ENCODE measurements at places on chromosomes 5 and 9. TPM values are rescaled to one million over a fixed set of nuclear protein-coding genes. Genes with fewer than 3 reads are reported as not detected.
A peak's percentile ranks its signal among the peaks of the same experiment; 100 is the strongest.

DNA sequence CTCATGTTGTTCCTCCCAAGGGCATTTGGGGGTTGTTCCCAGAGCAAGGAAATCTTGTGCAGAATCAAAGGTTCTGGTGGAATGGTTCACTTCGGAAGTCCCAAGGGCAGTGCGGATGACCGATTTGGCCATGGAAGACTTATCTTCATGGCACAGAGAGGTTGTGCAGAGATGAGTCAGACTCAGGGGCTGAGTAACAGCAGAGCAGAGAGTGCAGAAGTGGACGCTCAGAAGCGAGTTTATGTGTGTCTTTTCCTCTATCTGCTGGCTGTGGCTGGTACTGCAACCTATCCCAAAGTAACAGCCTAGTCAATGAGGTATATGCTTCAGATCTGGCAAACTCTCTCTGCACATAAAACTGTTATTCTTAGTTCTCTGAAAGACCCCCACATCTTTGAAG lies 118.1 kb downstream of the DPYSL3 start:
- H3K27ac ChIP-seq = no peak overlapping the region
- no peak overlapping the region for H3K4me3 ChIP-seq
- H3K36me3 ChIP-seq = no peaks in the 10 kb centered on the region

- H3K4me3 ChIP-seq = no peak overlapping the region
- no peaks in the 10 kb centered on the region for H3K4me1 ChIP-seq
Measured at GRCh38 chr9:90891308-90892040, 89.9 kb downstream of the SYK start.

- H3K4me1 ChIP-seq = no peaks in the 10 kb centered on the region
- no peaks in the 10 kb centered on the region for H3K36me3 ChIP-seq
- no peak overlapping the region for H3K4me3 ChIP-seq
- no peak overlapping the region for H3K27ac ChIP-seq
Measured at GRCh38 chr5:152736906-152737305, 331.8 kb upstream of the NMUR2 start.

- no peak for DNase-seq
- peak overlapping the region; percentile 74 for H3K4me3 ChIP-seq
- peaks cover 39% of the 10 kb centered on the region for H3K27me3 ChIP-seq
- H3K36me3 ChIP-seq = no peaks in the 10 kb centered on the region
Measured at GRCh38 chr9:111598733-111599091, 735 bp downstream of the PTGR1 start.

DNA sequence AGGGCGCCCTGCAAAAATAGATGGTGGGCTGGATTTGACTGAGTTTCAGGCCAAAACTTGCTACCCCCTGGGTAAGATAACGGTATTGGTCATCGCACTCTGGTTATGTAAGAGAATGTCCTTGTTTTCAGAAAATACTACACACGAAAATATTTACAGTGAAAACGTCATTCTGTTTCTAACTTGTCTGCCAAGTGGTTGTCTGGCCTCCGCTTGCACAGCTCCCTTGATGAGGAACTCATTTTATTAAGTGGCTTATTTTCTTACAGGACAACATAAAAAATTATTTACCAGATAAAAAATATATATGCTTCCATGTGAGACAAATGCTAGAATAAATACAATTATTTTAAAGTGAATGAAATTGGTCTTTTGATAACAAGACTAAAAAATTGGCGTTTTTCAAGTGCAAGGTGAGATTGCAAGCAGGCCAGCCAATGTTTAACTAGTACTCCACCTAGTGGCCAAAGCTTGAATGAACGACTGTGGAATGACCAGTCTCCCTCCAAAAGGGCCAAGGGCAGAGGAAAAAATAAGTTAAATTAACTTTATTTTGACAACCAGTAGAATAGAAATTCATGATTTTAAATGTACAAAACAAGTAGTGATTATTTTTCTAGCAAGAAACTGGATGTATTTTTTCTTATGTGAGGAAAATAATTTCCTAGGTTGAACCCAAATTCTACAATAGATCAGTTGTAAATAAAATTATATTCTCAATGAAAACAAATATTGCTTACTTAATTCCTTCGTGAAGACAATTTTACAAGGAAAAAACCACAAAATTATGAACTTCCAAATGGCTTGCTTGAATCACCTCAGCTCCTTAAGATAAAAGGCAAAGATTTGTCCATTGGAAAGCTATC lies 93.2 kb downstream of the ZFAND5 start:
- no peak overlapping the region for H3K27ac ChIP-seq
- H3K36me3 ChIP-seq = no peaks in the 10 kb centered on the region
- no peak overlapping the region for H3K4me3 ChIP-seq
- H3K27me3 ChIP-seq = peaks cover 5% of the 10 kb centered on the region
- no peaks in the 10 kb centered on the region for H3K4me1 ChIP-seq

- H3K36me3 ChIP-seq = no peaks in the 10 kb centered on the region
- H3K4me1 ChIP-seq = peaks cover 20% of the 10 kb centered on the region
- DNase-seq = no peak
- peaks cover 14% of the 10 kb centered on the region for H3K27me3 ChIP-seq
- no peak overlapping the region for H3K4me3 ChIP-seq
Measured at GRCh38 chr9:81682797-81683196, 6.5 kb downstream of the TLE1 start.

- no peaks in the 10 kb centered on the region for H3K27me3 ChIP-seq
- peak overlapping the region; percentile 18 for H3K27ac ChIP-seq
- H3K4me3 ChIP-seq = no peak overlapping the region
- no peak for DNase-seq
Measured at GRCh38 chr9:121160025-121160424, 41.6 kb downstream of the RAB14 start.

GRCh38 chr5:94503677-94504076 lies 114.7 kb downstream of the KIAA0825 start:
- no peak overlapping the region for H3K27ac ChIP-seq
- H3K4me1 ChIP-seq = peaks cover 2% of the 10 kb centered on the region
- no peak overlapping the region for H3K4me3 ChIP-seq
- H3K36me3 ChIP-seq = no peaks in the 10 kb centered on the region
- no peaks in the 10 kb centered on the region for H3K27me3 ChIP-seq

GRCh38 chr5:159965031-159965837 lies 43.7 kb upstream of the TTC1 start:
- no peaks in the 10 kb centered on the region for H3K36me3 ChIP-seq
- peak; percentile 29 for DNase-seq
- no peak overlapping the region for H3K4me3 ChIP-seq
- H3K4me1 ChIP-seq = no peaks in the 10 kb centered on the region

DNA sequence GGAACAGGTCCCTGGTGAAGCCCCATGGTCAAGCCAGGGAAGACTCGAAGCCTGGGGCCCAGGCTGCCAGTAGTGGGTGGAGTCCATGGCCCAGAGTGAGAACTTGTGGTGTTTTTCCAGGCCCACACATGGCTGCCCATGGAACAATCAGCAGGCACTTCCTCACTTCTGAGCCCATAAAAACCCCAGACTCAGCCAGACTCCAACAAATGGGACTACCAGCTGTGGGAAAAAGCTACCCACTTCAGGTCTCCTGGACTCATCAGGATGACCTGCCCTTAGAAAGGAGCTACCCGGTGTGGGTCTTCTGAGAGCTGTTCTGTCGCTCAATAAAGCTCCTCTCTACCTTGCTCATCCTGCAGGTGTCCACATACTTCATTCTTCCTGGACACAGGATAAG lies 108.9 kb downstream of the ST8SIA4 start:
- H3K4me3 ChIP-seq = no peak overlapping the region
- no peak for DNase-seq
- peaks cover 1% of the 10 kb centered on the region for H3K36me3 ChIP-seq
- H3K27ac ChIP-seq = no peak overlapping the region
- H3K27me3 ChIP-seq = no peaks in the 10 kb centered on the region

DNA sequence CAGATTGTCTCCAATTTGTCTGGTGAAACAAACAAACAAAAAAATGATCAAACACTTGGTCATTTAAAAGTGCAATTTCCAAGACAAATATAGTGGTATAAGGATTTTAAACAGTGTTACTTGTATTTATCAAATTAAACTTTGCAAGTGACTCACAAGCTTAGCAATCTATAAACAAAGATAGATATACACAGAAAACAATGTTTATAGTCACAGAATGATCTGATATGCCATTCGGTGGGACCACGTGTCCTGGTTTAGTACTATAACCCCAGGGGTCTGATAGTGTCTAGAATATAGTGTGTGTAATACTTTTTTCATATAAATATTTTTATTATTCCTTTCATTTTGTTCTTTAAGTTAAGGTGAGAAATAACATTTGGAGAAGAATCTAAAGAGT lies 91.3 kb downstream of the DPYSL3 start:
- no peaks in the 10 kb centered on the region for H3K4me1 ChIP-seq
- H3K4me3 ChIP-seq = no peak overlapping the region
- H3K36me3 ChIP-seq = no peaks in the 10 kb centered on the region
- no peaks in the 10 kb centered on the region for H3K27me3 ChIP-seq

DNA sequence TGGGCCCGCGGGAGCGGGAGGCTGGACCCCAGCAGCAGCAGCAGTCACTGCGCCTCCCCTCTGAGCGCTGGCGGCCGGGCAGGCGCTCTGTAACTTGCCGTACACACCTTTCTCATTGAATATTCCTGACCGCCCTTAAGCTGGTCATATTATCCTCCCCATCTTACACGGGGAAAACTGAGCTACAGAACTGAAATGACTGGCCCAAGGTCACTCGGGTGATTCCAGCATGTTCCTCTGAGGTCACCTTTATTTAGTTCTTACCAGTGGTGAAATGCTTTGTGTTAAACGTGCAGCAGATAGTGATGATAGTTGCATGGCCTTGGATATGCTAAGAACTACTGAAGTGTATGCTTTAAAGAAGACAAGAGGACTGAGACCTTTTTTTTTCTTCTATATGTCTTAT lies 607 bp downstream of the UQCRQ start:
- peak overlapping the region; percentile 99 for H3K27ac ChIP-seq
- H3K36me3 ChIP-seq = peaks cover 39% of the 10 kb centered on the region
- DNase-seq = no peak
- peaks cover 23% of the 10 kb centered on the region for H3K4me1 ChIP-seq
- peaks cover 3% of the 10 kb centered on the region for H3K27me3 ChIP-seq
- peak overlapping the region; percentile 98 for H3K4me3 ChIP-seq

DNA sequence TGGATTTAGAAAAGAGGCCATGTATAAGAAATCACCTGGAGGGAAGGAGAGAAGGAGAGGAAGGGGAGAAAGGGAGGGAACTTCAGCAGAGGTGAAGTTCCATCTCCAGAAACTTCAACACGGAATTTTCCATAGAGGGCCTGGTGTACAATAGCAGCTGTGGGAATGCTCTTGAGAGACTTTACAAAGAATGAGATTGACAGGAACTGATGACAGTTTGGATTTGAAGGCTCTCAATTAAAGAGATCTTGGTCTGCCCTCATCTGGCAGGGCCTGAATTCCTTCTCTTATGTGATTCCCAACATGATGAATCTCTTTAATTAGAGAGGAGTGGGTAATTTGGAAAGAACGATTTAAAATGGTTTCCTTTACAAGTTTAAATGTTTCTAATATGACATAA lies 143.5 kb downstream of the MLLT3 start:
- DNase-seq = no peak
- H3K36me3 ChIP-seq = peaks cover 22% of the 10 kb centered on the region
- peaks cover 31% of the 10 kb centered on the region for H3K4me1 ChIP-seq
- no peak overlapping the region for H3K4me3 ChIP-seq

GRCh38 chr5:141529873-141530272 lies 41.0 kb downstream of the PCDHGC5 start:
- DNase-seq = no peak
- peaks cover 54% of the 10 kb centered on the region for H3K36me3 ChIP-seq
- no peak overlapping the region for H3K27ac ChIP-seq

DNA sequence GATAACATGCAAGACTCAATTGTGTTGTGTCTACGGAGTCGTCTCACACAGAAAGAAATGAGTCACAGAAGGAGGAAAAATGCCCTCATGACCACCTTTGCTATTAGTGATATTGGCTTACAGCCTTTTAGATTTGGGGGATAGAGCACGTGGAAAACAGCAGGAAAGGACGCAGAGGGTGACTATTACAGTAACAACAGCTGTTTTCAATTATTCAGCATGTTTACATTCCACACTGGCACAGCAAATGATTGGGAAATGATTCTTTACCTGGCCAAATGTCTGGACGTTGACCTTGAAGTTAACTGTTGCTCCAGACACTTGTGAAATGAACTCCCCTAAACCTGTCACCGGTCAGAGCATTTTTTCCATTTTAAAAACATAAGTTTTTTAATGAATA lies 46.8 kb downstream of the APTX start:
- no peak overlapping the region for H3K4me3 ChIP-seq
- no peaks in the 10 kb centered on the region for H3K4me1 ChIP-seq
- H3K27ac ChIP-seq = no peak overlapping the region
- H3K36me3 ChIP-seq = peaks cover 4% of the 10 kb centered on the region

- no peak overlapping the region for H3K4me3 ChIP-seq
- no peaks in the 10 kb centered on the region for H3K27me3 ChIP-seq
- H3K4me1 ChIP-seq = no peaks in the 10 kb centered on the region
- H3K27ac ChIP-seq = no peak overlapping the region
- H3K36me3 ChIP-seq = no peaks in the 10 kb centered on the region
Measured at GRCh38 chr5:135606431-135606830, 27.6 kb upstream of the CXCL14 start.

- H3K27ac ChIP-seq = no peak overlapping the region
- H3K4me3 ChIP-seq = no peak overlapping the region
- no peaks in the 10 kb centered on the region for H3K4me1 ChIP-seq
- no peak for DNase-seq
Measured at GRCh38 chr5:77869116-77869798, 93.1 kb upstream of the TBCA start.

GRCh38 chr5:74623006-74623611 lies 17.4 kb downstream of the ENC1 start:
- no peak overlapping the region for H3K27ac ChIP-seq
- no peak overlapping the region for H3K4me3 ChIP-seq
- no peak for DNase-seq
- H3K4me1 ChIP-seq = no peaks in the 10 kb centered on the region

GRCh38 chr9:134642385-134643181 lies 980 bp downstream of the COL5A1 start:
- H3K4me1 ChIP-seq = no peaks in the 10 kb centered on the region
- DNase-seq = no peak
- H3K27ac ChIP-seq = no peak overlapping the region
- H3K27me3 ChIP-seq = peaks cover 16% of the 10 kb centered on the region

DNA sequence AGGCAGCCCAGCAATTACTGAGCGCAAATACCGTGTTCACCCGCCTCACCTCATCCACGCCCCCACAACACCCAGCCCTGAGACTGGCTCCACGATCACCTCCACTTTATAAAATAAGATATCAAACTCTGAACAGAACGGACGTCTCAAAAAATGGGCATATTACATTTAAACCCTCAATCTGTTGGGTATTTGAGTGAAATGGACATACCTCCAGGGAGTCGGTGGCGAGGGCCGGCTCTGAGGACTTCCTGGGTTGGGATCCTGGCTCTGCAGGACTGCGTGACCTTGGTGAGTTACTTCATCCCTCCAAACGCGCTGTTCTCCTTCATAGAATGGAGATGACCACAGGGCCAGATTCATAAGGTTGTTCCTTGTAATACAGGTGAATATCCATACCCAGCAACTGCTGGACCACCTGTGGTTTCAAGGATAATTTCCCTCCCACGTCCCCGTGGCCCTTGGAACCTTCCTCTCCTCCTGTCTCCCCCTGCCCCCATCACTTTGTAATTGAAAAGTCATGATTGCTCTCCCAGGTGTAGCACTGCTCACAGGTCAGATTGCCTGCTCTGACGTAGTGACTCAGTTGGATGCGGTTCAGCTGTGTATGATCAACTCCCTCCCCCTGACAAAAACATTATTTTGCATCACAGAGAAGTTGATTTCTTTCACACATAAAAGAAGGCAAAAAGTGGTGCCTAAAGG lies 135.6 kb downstream of the KCNIP1 start:
- no peak overlapping the region for H3K27ac ChIP-seq
- H3K4me3 ChIP-seq = no peak overlapping the region
- H3K4me1 ChIP-seq = no peaks in the 10 kb centered on the region
- H3K36me3 ChIP-seq = no peaks in the 10 kb centered on the region
- DNase-seq = no peak

RASGRF2 gene
- 11.6 TPM for total RNA-seq

TAF11L2 gene
- not detected for total RNA-seq

GPRIN1 gene
- total RNA-seq = 1.9 TPM

MYMK gene
- total RNA-seq = not detected

PDCD1LG2 gene
- total RNA-seq = 0.55 TPM

SH3TC2 gene
- not detected for total RNA-seq

CATSPER3 gene
- 0.89 TPM for total RNA-seq

SLC6A3 gene
- not detected for total RNA-seq
